ENCODE measurements at places on chromosomes 11 and 22.

- DNase-seq = no peak
These were observed 235.4 kb upstream of the NARS2 start for GRCh38 chr11:78809931-78810541.

DNA sequence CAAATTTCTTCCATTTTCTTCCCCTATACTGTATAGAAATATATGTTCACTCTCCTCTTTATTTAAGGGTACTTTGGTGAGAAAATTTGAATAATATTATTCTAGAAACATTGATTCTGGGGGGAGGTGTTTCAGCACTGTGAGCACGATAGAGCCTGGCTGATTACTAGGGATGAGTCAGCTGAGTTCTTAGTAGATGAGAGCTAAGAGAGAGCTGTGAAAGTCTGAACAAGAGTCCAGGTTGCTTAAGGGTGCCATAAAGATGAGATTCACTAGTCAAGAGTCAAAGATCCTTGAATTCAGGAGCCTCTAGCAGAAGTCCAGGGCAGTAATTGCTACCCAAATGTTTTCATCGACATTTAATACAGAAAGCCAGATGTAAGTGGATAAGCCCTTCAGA, 756.6 kb upstream of the API5 start:
- no peak for DNase-seq

DNA sequence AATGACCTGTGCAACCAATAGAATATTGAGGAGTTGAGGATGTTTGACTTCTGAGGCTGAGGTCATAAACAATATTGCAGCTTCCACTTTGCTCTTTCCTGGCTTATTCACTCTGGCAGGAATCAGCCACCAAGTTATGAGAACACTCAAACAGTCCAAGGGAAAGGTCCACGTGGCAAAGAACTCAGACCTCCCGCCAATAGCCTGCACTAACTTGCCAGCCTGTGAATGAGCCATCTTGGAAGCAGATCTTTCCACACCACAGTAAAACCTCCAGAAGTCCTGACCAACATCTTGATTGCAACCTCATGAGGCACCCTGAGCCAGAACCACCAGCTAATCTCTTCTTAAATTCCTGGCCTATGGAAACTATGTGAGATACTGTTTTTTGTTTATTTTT, 22.7 kb upstream of the PICALM start:
- DNase-seq = no peak

- no peak for DNase-seq
These were observed 459.0 kb downstream of the SOX6 start for GRCh38 chr11:15897211-15897960.

GRCh38 chr11:26947904-26948639, 45.8 kb upstream of the FIBIN start:
- DNase-seq = no peak

DNA sequence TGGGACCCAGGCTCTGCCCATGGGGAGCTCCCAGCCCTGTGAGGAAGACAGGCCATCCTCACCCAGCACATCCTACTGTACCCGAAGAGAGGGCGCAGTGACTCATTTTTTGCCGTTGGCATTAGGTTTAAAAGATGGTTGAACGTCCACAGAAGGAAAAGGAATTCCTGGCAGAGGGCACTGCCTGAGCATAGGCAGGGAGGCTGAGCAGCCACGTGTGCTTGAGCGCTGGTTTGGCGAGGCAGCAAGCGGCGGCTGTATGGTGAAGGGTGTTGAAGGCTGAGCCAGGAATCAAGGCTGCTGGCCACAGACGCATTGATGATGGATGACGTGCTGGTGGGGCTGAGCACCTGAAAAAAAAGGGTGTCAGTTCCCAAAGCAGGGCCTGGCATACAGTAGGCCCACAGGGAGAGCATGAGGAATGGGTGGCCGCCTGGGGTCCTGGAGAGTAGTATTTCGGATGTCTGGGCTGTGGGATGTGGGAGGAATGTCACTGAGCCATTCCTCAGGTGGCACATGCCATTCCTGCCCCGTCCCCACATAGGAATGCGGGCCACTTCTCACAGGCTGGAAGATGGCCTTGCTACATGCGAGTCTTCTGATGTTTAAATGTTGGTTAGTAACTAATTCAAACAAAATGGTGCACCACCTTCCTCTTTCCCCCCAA, 112.5 kb downstream of the KIAA1671 start:
- DNase-seq = no peak

GRCh38 chr11:6757373-6757967, 14.3 kb downstream of the OR2AG2 start:
- DNase-seq = peak; percentile 8

- DNase-seq = no peak
These were observed 99.9 kb downstream of the MED15 start for GRCh38 chr22:20607157-20607907.

- no peak for DNase-seq
These were observed 6.7 kb upstream of the PAX6 start for GRCh38 chr11:31817621-31818424.

DNA sequence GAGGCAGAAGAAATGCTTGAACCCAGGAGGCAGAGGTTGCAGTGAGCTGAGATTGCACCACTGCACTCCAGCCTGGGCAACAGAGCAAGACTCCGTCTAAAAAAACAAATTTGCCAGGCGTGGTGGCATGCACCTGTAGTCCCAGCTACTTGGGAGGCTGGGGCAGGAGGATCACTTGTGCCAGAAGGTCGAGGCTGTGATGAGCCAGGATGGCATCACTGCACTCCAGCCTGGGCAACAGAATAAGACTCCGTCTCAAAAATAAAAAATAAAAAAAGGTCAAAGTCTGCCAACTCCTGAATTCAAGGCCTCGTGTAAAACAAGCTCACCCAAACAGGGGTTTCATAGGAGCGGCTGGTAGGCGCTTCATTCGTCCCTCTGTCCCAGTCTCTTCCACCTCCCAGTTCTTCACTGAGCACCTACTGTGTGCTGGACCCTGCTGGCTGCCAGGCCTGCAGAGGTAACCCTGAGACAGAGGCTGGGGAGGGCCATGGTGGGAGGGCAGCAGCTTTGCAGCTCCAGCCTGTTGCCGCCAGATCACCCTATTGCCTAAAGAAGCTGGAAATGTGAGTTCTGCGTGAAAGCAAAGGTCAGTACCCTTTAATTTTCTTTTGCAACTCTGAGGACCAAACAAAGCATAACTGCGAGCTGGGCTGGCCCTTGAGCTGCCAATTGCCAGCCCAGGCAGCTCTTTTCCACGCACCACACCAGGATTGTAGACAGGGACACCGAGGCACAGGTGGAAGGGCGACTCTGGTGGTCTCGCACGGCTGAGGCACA, 15.3 kb downstream of the RPL3 start:
- no peak for DNase-seq

GRCh38 chr11:125171974-125172373, 7.4 kb downstream of the PKNOX2 start:
- no peak for DNase-seq

GRCh38 chr11:45994371-45995341, 72.2 kb downstream of the LARGE2 start:
- DNase-seq = no peak

DNA sequence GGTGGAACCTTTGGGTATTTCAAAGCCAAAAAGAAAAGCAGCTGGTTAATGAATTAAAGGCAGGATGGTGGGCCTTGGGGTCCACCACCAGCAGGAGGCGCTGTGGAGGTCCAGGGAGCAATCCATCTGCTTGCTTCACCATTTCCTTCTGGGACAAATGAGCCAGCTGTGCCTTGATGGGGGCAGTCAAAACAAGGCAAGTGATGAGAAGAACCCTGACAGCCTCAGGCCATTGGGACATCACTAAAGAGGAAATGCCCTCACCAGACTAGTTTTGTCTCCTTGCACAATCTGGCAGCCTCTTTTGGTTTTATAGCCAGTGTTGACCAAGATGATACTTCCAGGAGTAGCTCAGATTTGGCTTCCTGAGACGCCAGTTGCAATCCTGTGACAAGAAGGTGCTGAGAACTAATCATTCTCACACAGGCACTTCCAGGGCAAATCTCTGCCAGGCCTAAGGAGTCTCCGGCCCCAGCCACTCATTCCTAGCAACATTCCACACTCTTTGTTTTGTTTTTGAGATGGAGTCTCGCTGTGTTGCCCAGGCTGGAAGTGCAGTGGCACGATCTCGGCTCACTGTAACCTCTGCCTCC, 38.2 kb upstream of the WEE1 start:
- DNase-seq = peak; percentile 71

GRCh38 chr22:25623310-25623734, 58.8 kb downstream of the GRK3 start:
- DNase-seq = no peak

GRCh38 chr11:117882311-117882905, 6.0 kb upstream of the FXYD6 start:
- DNase-seq = no peak

DNA sequence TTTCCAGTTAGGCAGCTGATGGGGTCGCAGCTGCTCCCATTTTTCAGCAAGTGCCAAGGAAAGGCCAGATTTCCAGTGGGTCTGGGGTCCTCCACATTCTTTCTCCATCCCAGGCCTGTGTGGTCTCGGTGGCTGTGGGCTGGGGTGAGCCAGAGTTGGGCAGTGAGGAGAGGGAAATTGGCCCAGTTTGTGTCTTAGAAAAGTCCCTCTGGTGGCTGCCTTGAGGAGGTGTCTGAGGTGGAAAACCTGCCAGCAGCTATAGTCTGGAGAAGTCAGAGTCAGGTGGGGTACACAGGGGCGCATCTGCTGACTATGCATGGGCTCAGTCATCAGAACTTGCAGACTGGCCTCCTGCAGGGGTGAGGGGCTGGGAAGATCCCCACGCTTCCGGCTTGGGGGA, 30.5 kb downstream of the MRGPRD start:
- DNase-seq = no peak

DNA sequence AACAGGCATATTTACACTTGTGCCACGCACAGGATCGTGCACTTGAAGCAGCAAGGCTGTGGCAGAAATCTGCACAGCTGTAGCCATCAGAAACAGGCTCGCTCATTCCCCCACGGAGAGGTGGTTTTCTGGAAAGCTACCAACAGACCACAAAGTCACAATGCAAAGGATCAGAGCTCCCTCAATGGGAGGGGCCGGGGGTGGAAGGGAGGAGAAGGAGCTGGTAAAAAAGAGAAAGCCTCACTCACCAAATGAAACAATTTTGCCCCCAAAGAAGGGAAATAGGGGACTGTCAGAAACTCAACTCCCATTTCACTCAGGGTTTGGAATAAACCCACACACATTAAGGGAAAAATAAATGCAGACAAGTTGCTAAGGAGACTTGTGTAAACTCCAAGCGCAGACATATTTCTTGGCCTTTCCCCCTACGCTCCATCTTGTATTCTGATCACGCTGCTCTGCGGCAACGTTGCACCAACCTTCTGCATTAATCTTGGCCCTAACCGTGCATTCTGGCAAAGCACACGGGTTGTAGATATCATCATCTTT, 43.2 kb upstream of the BLID start:
- DNase-seq = no peak

GRCh38 chr11:72745511-72745910, 6.7 kb downstream of the ARAP1 start:
- DNase-seq = no peak

- DNase-seq = no peak
These were observed 1032.4 kb downstream of the TBC1D22A start for GRCh38 chr22:47794851-47795250.

Measured in activated CD4-positive, alpha-beta T cell treated with anti-CD3 and anti-CD28 coated beads, Interleukin-2, amount 50 U/mL, for 24 hours (primary cell).